NCI-H2107 (cell line): ENCODE measurements at places on chromosomes 6 and 20.

GRCh38 chr20:51902933-51903332, 100.6 kb upstream of the SALL4 start:
- DNase-seq: no peak

- DNase-seq: no peak
Measured at GRCh38 chr20:32583581-32584070, 1.5 kb downstream of the NOL4L start.

DNA sequence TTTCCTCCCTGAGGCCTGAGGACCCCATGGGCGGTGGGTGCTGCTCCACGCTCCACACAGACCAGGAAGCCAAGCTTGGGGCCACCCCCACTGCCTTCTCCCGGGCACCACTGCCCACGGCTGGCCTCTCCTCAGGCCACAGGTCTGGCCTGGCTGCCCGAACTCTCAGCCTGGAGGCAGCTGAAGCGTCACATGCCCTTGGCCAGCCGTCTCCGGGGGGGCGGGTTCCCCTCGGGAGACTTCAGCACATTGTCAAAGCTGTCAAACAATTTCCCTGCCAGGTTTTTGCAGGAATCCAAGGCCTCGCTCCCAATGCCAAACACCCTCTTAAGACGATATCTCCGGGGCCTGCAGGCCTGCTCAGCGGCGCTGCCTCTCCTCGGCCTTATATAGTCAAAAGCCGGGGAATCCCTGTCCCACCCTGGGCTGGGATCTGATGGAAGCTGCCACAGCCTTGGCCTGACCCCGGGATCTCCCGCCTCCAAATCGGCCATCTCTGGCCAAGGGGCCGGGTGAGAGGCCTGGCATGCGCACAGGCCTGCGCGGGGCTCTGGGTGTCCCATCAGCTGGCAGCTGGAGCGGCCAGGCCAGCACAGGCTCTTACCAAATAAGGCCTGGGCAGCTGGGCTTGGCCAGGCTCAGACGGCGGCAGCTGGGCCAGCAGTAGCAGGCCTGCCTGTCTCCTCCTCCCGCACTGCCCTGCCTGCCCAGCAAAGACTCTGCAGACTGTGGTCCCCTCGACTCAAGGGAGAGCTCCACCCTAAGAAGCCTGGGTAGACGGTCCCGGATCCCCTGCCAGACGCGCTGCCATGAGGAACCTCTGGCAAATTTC, 49.7 kb downstream of the RBM38 start:
- DNase-seq: no peak

DNA sequence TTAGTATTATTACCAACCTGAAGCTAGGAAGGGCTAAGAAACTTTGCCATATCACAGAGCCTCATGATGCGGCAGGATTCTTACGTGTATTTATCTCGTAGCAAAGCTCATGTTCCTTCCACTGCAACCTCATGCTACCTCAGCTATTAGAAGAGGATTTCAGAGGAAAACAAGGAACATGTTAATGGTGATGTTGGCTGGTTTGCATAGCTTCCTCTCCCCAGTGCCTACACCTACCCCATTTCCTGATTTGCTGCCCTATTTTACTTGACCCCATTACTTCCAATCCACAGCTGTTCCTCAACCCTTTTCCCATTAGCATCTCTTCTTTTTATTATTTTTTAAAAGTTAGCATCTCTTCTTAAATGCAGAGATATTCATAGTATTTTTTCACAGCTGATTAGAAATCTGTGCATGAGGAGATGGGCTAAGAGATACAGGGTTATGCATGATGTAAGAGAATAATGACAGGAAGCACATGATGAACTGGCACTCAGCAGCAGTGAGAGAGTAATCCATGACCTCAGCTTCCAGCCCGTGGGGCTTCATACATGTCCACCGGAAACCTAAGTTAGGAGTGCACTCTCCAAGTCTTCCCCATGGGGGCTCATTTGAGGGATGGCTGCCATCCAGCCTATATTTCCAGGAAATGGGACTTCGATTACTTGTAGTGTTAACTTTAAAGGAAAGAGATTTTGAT, 106.1 kb upstream of the ASF1A start:
- no peak for DNase-seq

GRCh38 chr6:143026696-143027449, 33.8 kb upstream of the AIG1 start:
- DNase-seq: no peak
